Panc1 (cell line): ENCODE measurements at places on chromosomes 12 and 14.

DNA sequence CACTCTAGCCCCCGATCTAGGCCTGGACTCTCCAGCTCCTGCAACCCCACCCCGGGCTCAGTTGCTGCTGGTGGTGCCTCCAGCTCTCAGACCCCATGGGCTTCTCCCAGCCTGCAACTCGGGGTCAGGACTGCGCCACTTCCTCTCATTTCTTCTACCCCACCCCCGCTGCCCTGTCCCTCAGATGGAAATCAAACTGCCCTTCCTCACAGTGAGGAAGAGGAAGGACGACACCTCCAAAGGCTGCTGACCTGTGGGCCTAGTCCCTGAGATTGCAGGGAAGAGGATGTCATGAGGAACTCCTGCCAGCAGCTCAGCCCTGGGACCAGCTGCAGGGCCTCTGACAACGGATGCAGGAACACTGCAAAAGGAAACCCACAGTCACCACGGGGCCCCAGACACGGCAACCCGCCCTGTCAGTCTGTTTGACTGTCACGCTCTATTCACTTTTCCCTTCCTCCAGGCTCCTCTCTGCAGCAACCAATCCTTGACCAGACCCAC lies 29.3 kb upstream of the PNMA1 start:
- no peak overlapping the region for H3K4me3 ChIP-seq
- DNase-seq = no peak
- no peaks in the 10 kb centered on the region for H3K27me3 ChIP-seq
- peak overlapping the region; percentile 82 for H3K27ac ChIP-seq
- no peaks in the 10 kb centered on the region for H3K36me3 ChIP-seq
- peaks cover 91% of the 10 kb centered on the region for H3K4me1 ChIP-seq

- H3K4me3 ChIP-seq = no peak overlapping the region
- H3K27ac ChIP-seq = no peak overlapping the region
- DNase-seq = no peak
- no peaks in the 10 kb centered on the region for H3K27me3 ChIP-seq
- no peaks in the 10 kb centered on the region for H3K36me3 ChIP-seq
These were observed 23.8 kb downstream of the SLC6A13 start for GRCh38 chr12:238736-239398.

DNA sequence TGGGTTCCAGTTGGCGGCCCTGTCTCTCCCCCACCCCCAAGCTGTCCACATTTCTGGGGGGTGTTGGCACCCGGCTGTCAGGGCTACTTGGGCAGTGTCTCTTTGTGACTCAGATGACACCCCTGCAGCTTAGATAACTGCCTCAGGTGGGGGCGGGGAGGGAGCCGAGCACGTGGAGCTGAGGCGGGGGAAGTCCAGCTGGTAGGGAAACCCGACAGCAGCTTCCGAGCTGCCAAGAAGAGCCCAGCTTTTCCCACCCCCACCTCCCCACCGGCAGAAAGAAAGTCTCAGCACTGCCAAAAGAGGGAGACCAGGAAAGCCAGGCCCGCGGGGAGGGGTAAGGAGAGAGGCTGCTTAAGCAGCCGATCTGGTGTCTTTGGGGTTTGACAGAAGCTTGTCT lies 1.4 kb downstream of the LRTM2 start:
- no peak overlapping the region for H3K27ac ChIP-seq
- no peaks in the 10 kb centered on the region; the same call in 1 of the 2 replicates for H3K27me3 ChIP-seq
- H3K4me3 ChIP-seq = no peak overlapping the region
- no peak for DNase-seq
- no peaks in the 10 kb centered on the region for H3K4me1 ChIP-seq
- H3K36me3 ChIP-seq = no peaks in the 10 kb centered on the region

GRCh38 chr14:91232052-91232451 lies 12.5 kb downstream of the GPR68 start:
- no peaks in the 10 kb centered on the region for H3K4me1 ChIP-seq
- H3K4me3 ChIP-seq = no peak overlapping the region
- H3K27me3 ChIP-seq = no peaks in the 10 kb centered on the region
- no peaks in the 10 kb centered on the region for H3K36me3 ChIP-seq
- no peak overlapping the region for H3K27ac ChIP-seq

DNA sequence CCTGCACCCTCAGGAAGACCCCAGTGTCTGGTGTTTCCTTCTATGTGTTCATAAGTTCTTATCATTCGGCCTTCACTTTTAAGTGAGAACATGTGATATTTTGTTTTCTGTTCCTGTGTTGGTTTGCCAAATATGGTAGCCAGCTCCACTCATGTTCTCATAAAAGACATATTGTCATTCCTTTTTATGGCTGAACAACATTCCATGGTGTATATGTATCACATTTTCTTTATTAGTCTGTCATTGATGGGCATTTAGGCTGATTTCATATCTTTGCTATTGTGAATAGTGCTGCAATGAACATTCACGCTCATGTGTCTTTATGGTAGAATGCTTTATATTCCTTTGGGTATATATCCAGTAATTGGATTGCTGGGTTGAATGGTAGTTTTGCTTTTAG lies 645.1 kb downstream of the SLC16A7 start:
- H3K27me3 ChIP-seq = no peaks in the 10 kb centered on the region
- DNase-seq = no peak

GRCh38 chr12:15146585-15146984 lies 74.6 kb downstream of the RERG start:
- DNase-seq = no peak
- no peaks in the 10 kb centered on the region for H3K27me3 ChIP-seq
- H3K4me1 ChIP-seq = no peaks in the 10 kb centered on the region
- no peak overlapping the region for H3K4me3 ChIP-seq
- no peak overlapping the region for H3K27ac ChIP-seq

GRCh38 chr12:87274594-87275245 lies 754.5 kb downstream of the C12orf50 start:
- no peak for DNase-seq
- H3K4me1 ChIP-seq = no peaks in the 10 kb centered on the region
- no peak overlapping the region for H3K4me3 ChIP-seq
- H3K27me3 ChIP-seq = no peaks in the 10 kb centered on the region
- no peaks in the 10 kb centered on the region for H3K36me3 ChIP-seq
- H3K27ac ChIP-seq = no peak overlapping the region

GRCh38 chr12:546920-547845 lies 87.4 kb downstream of the B4GALNT3 start:
- peak; percentile 15 for DNase-seq
- no peaks in the 10 kb centered on the region for H3K27me3 ChIP-seq
- no peak overlapping the region for H3K27ac ChIP-seq

GRCh38 chr14:79661752-79662151 lies 549.6 kb downstream of the DIO2 start:
- no peak overlapping the region for H3K4me3 ChIP-seq
- H3K36me3 ChIP-seq = no peaks in the 10 kb centered on the region
- DNase-seq = no peak
- H3K27ac ChIP-seq = no peak overlapping the region

DNA sequence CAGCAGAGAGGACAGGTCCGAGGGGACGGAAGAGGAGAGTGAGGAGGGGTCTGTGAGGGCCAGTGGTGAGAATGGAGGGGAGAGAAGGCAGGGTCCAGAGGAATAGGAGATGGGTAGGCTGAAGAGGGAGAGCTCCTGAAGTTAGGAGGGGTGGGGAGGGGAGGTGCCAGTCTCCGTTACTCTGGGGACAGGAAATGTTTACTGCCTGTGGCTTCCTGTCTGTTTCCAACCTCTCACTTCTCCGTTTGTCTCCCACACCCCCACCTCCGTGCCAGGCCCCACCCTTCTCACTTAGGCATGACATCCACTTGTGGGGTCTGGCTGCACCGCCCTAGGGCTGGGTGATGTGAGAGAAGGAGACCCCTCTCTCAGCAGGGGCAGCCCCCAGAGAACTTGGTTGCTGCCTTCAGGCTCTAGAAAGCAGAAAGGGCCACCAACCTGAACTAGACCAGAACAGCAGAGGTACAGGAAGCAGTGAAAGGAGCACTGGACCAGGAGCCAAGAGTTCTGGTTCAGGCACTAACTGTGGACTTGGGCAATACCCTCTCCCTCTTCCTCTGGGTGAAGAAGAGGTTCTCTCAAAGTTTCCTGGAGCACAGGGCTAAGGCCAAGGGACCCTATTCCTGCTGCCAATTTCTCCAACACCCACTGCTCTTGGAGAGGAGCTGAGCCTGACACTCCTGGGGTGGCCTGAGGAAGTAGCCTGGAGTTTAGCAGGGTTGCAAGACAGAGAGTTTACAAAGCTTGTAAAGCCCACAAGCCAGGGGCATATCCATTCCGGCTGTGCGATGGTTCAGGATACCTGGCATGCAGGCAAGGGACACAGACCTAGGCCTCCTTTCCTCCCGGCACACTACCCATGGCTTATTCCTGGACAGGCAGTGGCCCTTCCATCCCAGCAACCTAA lies 5.5 kb downstream of the ITGA5 start:
- no peak overlapping the region for H3K4me3 ChIP-seq
- H3K27ac ChIP-seq = 0 out of 2 replicates have a peak overlapping the region, but pooled peaks have one; percentile 8
- H3K4me1 ChIP-seq = peaks cover 24% of the 10 kb centered on the region
- no peak for DNase-seq
- no peaks in the 10 kb centered on the region for H3K27me3 ChIP-seq
- no peaks in the 10 kb centered on the region; the same call in 1 of the 2 replicates for H3K36me3 ChIP-seq

DNA sequence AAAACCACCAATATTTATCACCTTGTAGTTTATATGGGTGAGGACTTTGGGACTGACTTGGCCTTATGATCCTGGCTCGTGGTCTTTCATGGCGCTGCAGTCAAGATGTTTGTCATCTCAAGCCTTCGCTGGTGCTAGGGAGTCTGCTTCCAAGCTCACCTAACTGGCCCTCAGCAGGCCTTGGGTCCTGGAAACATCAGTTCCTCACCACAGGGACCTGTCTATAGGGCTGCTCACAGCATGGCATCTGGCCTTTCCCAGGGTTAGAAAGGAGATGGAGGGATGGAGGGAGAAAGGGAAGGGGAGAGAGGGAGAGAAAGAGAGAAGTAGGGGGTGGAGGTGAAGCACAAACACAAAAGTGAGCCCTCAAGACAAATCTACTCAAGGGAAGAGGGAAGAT lies 31.7 kb downstream of the VCPKMT start:
- no peak for DNase-seq
- no peaks in the 10 kb centered on the region; the same call in 1 of the 2 replicates for H3K4me1 ChIP-seq
- no peaks in the 10 kb centered on the region for H3K36me3 ChIP-seq
- no peak overlapping the region for H3K27ac ChIP-seq
- H3K4me3 ChIP-seq = no peak overlapping the region

DNA sequence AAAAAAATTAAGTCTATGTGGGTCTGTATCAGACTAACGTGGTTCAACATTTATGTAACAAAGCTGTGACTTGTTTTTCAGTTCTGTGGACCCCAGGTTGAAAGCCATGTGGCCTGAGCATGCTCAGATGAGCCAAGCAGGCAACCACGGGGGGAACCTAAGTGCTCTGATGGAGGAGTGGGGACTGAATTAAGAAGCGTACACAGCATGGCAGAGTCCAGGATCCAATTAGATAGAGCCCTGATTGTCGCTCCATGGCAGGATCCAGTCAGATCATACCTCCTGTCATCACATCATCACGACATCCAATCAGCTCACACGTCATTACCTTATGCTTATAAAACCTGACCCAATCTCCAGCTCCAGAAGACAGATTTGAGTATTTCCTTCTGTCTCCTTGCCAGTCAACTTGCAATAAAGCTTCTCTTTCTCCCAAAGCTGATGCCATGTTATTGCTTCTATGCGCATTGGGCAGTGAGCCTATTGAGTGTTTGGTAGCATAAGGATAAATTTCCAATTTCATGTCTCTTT lies 1013.1 kb upstream of the TMEM132C start:
- H3K27ac ChIP-seq = no peak overlapping the region
- no peak for DNase-seq
- H3K4me1 ChIP-seq = no peaks in the 10 kb centered on the region
- no peaks in the 10 kb centered on the region for H3K27me3 ChIP-seq
- no peaks in the 10 kb centered on the region for H3K36me3 ChIP-seq

- H3K27ac ChIP-seq = no peak overlapping the region
- DNase-seq = no peak
- H3K4me1 ChIP-seq = no peaks in the 10 kb centered on the region
- no peaks in the 10 kb centered on the region for H3K36me3 ChIP-seq
These were observed 651.3 kb downstream of the MED13L start for GRCh38 chr12:115626210-115626609.

- no peaks in the 10 kb centered on the region for H3K36me3 ChIP-seq
- H3K4me1 ChIP-seq = peaks cover 13% of the 10 kb centered on the region
- no peaks in the 10 kb centered on the region for H3K27me3 ChIP-seq
- no peak overlapping the region for H3K27ac ChIP-seq
These were observed 23.5 kb downstream of the ASB2 start for GRCh38 chr14:93952829-93953228.

DNA sequence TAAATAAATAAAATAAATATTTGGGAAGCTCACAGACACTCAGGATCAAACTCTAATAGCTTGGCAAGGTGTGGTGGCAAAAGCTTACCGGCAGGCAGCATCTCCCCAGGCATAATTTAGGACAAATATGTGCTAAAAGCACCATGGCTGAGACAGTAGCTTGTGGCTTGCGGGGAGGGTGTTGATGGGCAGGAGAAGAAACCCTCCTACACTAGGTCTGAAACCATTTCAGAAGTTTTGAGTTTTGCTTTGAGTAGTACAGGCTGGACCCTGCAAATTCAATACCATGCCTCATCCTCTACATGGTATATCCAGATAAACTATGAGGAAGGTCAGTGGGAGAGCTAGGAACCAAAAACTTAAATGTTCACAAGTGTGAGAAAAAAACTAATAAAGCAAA lies 33.1 kb downstream of the MAP3K9 start:
- no peaks in the 10 kb centered on the region for H3K36me3 ChIP-seq
- DNase-seq = no peak
- H3K4me1 ChIP-seq = no peaks in the 10 kb centered on the region

DNA sequence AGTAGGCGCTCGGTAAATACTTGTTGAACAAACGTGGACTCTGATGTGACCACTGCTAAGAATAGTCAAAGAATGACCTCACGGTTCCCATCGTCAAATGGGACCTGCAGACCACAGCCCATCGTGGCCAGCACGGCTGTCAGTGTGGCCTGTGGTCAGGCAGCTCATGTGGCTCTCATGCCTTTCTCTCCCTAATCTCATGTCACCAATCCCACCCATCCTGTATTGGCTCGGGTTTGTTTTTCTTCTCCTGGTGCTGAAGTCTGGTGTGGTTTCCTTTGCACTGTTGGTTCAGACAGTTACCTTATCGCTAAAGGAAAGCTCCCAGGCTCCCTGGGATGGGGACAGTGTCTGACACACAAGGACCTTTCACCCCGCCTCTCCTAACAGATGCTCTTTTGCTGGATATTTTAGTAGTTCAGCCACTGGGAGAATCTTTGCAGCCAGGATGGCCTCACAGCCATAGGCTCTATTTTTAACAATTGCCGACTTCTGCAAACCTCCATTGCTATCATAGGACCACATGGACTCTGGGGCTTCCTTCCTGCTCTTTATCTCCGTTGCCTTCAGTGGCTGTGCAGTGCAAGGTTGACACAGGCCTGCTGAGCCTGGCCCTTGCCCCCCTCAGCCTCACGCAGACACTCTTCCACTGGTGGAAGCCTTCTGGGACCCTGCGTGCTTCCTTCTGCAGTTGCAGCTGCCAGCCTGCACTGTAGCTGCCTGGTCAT lies 293.1 kb upstream of the FKBP4 start:
- no peak overlapping the region for H3K27ac ChIP-seq
- DNase-seq = no peak
- H3K4me3 ChIP-seq = no peak overlapping the region
- peaks cover 4% of the 10 kb centered on the region; the same call in 1 of the 2 replicates for H3K27me3 ChIP-seq
- no peaks in the 10 kb centered on the region for H3K36me3 ChIP-seq
- H3K4me1 ChIP-seq = no peaks in the 10 kb centered on the region
